ENCODE measurements at places on chromosomes 7 and 10.

GRCh38 chr10:70744617-70745143 lies 40.5 kb downstream of the TBATA start:
- DNase-seq: no peak

GRCh38 chr10:119207713-119208552 lies 562 bp downstream of the GRK5 start:
- DNase-seq: peak; percentile 67

GRCh38 chr10:133362846-133363245 lies 5.0 kb upstream of the FUOM start:
- DNase-seq: no peak

DNA sequence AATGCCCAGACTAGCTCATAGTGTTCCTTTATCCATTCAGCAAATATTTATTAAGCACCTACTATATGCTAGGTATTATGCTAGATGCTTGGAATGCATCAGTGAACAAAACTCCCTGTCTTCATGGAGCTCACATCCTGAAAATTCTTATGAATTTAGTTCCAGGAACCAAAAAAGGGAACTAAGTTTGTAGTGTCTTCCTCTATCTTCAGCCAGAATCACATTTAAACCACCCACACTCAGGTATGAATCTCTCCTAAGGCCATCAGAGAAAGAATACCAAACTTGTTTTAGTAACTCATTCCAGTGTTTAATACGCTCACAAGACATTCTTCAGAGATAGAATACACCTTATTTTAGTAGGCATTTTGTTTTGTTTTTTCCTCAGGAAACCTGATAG lies 10.1 kb upstream of the EGR2 start:
- no peak for DNase-seq

GRCh38 chr7:82375713-82376112 lies 67.9 kb downstream of the CACNA2D1 start:
- no peak for DNase-seq

DNA sequence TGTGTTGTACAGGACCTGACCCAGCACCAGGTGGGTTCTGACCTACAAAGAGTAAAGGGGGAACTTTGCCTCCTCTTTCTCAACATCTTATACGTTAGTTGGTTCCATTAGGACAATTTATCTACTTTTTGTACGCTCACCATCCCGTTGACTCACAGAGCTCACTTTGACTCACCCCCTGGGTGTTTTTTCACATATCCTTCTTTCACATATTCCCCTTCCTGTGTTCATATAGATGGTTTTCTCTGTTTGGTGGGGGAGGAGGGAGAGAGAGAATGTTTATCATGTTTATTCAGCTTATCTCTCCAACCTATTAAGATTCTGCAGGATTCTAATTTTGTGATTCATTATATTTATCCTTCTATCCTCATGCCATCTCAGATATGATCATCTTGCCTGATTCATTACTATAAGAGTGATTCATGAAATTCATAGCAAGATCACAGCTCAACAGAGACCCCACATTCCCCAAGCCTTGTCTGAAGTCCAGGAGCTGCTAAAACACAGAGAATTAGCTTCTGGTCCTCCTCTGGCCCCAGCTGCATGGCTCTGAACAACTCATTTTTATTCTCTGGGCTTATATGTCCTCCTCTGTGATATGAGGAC lies 37.2 kb downstream of the PRSS2 start:
- peak; percentile 61 for DNase-seq

DNA sequence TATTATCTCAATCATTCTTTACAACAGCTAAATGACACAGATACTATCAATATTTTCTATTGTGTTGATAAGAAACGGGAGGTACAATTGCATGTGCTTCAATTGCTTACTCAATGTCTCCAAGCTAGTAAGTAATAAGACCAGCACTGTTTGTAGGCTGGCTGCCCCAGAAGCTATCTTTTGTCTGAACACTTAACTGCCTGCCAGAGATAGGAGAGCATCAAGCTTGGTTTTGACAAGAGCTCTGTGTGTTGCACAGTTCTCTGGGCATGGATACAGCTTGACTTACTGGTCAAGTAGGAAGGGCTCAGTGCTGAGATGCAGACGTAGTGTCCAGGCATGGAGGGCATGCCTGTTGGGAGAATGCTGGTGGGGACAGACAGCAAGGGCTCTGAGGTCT lies 26.3 kb upstream of the CAPZA2 start:
- DNase-seq: no peak

DNA sequence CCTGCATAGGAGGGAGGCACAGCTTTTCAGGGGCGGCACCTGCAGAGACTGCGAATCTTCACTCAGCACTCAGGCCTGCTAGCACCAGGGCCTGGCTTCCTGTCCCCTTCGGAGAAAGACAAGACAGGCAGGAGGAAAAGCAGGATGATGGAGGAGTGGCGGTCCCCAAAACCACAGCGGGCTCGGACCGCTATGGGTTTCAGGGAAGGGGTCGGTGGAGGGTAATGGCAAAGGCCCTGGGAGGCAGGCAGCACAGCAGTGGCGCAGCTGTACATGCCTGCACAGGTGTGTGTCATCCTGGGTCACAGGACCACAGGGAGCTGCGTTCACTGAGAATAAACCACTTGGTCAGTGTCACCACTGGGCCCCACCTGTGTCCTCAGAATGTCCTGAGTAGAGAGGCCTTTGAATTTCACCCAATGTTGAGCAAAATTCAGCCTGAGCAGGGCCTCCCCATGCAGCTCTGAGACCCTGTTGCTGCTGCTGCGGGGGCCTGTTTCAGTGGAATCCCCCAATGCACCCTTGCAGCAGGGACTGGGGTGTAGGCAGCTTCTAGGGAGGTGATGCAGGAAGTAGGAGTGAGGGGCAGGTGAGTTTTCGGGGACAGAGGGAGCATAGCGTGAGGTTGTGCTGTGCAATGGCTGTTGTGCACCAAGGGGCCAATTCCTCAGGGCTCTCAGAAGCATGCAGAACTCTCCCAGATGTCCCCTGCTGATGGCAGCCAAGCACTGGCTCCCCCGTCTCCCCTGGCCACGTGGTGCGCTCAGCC lies 90.6 kb upstream of the PPP2R2D start:
- no peak for DNase-seq

DNA sequence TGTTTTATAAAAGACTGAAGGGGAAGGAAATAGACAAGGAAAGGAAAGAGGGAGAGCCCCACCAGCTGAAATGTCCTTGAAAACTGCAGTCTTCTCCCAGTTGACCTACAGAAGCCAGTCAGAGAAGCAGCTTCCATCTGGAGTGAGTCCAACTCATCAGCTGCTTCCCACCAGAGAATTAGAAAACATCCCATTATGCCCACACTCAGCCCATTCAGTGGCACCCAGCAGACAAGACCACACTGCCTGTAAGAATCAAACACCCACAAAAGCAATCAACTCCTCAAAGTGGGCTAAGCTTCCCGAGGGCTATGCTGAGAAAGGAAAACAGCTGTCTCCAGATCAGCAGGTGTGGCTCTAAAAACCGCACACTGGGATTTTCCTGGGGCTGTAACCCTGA lies 29.6 kb upstream of the TMEM213 start:
- DNase-seq: no peak

GRCh38 chr10:110416776-110417711 lies 80.7 kb upstream of the DUSP5 start:
- no peak for DNase-seq

DNA sequence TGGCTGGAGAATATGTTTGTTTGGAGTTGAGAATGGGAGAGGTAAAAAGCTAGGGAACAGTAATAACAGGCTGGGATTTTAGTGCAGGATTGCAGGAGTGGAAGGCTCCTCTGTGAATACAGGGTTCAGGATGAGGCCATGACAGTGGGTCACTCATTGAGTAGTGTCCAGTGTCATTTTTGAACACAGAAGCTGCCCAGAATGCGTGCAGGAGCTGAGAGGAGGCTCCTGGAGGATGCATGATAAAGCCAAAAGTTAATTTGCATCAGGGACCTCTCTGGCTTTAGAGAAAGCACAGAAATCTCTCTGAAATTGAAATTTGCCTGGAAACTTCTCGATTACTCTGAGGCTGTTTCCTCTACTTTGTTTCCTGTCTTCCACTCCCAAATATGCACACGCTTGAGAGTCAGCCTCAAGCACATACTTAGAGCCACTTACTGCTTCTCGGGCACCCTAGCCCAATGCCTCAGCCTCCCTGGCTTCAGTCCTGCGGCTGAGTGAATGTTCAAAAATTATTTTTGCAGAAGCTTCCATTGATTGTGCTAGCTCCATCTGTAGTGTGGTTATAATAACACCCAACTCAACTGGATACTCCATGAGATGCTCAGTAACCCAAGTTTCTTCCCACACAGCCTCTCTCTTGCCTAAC lies 1.8 kb upstream of the GALNT17 start:
- no peak for DNase-seq

- DNase-seq: no peak
Measured at GRCh38 chr10:5565671-5566581, 41.2 kb downstream of the CALML3 start.

DNA sequence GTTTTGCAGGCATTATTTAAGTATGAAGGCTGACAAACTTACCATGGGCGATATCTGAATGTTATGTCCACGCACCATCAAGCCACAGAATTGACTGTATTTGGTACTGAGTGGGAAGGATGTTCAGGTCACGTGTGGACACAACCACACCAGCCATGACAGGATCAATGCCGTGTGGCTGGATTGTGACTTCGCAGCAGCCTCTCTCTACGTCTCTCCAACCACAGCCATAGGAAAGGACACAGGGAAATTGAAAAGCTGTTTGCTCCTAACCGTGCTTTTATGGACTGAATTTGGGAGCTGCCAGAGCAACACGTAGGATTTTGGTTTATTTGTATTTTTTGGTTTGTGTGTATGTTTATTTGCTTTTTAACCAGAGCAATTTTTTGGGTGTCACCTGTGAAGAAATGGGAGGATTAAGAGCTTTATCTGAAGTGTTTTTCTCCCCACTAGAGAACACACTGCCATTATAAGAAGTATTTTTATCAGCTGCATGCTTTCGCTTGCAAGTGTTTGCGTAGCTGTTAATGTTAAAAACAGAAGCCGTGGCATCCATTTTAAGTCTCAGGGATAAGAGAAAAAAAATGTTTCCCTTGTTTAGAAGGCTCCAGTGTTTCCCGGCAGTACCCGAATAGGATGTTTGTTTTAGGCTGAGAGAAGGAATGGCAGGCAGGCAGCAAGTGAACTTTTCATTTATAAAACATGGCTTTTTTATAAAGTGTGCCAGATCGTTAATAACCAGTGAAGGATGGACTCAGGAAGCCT lies 401.1 kb upstream of the NFE2L3 start:
- DNase-seq: no peak

GRCh38 chr7:144086730-144087129 lies 652 bp downstream of the OR2A12 start:
- no peak for DNase-seq

DNA sequence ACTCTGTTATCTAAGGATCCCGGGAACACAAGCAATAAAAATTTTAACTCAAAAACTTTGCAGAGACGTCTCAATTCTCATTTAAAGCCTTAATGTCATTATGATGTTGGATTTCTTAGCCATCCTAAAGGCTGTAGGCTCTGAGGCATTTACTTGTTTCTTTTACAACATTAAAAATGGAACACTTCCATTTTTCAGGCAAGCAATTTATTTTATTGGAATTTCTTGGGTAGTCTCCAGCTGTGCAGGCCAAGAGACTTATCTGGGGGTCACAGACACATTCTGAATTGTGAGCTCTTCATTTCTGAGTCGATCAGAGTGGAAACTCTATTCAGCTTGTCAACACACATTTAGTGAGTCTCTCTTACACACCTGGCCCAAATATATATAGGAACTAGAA lies 48.0 kb upstream of the KIF5B start:
- DNase-seq: no peak

GRCh38 chr10:16866541-16867275 lies 49.5 kb upstream of the RSU1 start:
- DNase-seq: no peak

- DNase-seq: no peak
Measured at GRCh38 chr10:102455893-102456471, 4.6 kb upstream of the C10orf95 start.

DNA sequence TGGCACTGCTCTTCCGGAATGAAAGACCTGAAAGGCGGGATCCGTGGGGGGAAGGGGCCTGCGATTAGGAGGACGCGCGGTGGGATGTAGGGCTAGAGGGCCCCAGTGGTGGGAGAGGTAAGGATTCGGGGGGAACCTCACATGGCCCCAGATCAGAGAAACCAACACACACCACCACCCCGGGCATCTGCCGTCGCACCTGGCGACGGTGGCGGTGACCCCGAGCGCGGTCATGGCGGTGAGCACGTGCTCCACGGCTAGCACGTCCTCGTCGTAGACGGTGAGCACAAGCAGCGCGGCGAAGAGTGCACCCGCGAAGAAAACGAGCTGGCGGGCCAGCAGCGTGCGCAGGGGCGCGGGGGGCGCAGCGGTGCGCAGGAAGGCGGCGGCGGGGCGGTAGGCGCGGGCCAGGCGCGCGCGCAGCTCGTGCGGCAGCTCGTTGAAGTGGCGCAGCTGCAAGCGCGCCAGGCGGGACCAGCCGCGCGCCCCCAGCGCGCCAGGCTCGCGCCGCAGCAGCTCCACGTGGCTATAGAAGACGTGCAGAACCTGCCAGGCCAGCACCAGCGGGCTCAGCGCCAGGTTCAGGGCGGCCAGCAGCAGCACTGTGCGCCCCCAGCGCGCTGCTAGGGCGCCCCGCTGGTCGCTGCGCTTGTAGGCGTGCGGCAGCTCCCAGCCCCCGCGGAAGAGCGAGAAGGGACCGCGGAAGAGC lies 5.7 kb downstream of the ATG9B start:
- DNase-seq: no peak

- DNase-seq: no peak
Measured at GRCh38 chr10:79377557-79378382, 30.5 kb downstream of the PPIF start.

- no peak for DNase-seq
Measured at GRCh38 chr10:58311026-58311425, 23.8 kb upstream of the UBE2D1 start.

GRCh38 chr10:84743483-84743882 lies 415.1 kb downstream of the CCSER2 start:
- DNase-seq: peak; percentile 15

DNA sequence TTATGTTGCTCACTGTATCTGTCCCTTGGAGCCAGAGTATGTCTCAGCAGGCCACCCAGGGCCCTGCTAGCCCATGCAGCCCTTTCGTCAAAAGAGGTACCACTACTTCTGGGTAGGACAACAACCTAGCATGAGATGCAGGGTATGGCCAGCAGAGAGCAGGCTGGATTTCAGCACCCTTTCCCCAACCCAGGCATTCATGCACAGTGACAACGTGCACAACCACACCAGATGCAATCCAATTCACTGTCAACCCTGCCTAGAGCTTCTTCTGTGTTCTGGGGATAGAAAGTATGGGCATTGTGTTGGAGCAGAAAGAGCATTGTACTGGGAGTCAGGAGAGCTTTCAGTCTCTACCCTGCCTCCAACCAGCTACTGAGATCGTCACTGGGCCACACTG lies 37.9 kb downstream of the JAZF1 start:
- DNase-seq: peak; percentile 27

Data from NAMALWA (cell line).